ENCODE measurements at places on chromosomes 4 and X.

DNA sequence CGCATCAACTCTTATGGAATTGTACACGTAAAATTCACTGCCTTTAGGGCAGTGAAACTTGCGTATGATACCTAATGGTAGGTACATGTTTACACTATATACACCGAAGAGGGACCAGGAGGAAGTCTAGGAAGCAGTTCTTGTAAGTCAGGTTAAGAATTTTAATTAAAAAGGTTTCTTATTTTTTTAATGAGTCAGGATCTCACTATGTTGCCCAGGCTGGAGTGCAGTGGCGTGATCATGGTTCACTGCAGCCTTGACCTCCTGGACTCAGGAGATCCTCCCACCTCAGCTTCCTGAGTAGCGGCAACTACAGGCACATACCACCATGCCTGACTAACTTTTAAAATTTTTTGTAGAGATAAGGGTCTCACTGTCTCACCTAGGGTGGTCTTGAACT is 6.6 kb downstream of the NUDT9 start:
- DNase-seq = no peak

- DNase-seq = no peak
Observed at GRCh38 chrX:14050709-14051108, 21.0 kb upstream of the GEMIN8 start.

- no peak for DNase-seq
Observed at GRCh38 chr4:23903859-23904438, 14.1 kb upstream of the PPARGC1A start.

GRCh38 chrX:2870650-2871049 is 41.9 kb downstream of the GYG2 start:
- DNase-seq = no peak

DNA sequence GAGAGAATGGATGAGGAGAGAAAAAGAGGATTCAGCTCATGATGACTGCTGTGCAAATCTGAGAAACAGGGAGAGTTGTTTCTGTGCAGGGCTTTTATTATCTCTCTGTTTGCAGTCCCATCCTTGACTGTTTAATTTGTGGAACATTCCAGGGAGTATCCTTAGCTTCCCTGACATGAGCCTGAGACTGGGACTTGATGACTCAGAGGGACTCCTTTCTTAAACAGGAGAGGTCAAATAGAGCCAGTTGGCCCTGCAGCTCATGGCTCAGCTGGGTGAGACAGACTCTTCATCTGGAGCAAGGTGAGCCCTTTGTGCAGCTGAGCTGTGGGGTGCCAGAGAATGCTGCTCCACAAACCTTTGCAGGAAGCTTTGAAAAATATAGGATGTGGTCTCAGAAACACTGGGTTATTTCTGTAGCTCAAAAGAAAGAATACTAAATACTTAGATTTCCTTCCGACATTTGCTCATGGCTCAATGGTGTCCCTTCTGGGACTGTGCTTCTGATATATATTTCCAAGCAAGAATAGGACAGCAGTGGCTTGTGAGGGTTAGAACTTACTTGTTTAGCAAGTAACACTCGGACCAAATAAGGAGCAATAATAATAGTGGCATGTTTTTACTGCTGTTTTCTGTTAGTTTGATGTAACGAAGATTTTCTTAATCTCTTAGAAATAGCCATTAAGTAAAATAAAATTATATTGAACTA is 14.5 kb downstream of the ARHGAP24 start:
- DNase-seq = no peak

DNA sequence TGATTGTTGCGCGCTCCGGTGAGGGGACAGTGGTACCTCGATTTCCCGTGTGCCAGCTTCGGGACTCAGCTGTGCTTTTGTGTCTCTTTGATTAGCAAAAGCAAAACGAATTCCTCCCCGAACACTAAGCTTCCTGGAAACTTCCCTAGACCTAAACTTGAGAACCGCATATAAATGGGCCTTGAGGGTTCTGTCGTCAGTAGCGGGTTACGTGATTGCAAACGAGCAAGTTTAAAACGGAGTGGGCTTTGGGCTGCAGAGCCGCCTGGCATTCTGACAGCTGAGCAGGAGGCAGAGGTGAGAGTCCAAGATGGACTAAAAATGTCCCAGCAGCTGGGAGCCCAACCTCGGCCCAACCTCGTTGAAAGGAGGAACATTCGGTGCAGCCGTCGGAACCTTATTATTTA is 1.2 kb upstream of the TAPT1 start:
- DNase-seq = no peak

GRCh38 chrX:52923781-52924241 is 26.7 kb downstream of the FAM156B start:
- DNase-seq = no peak

GRCh38 chr4:93843772-93844171 is 15.2 kb downstream of the ATOH1 start:
- DNase-seq = no peak

DNA sequence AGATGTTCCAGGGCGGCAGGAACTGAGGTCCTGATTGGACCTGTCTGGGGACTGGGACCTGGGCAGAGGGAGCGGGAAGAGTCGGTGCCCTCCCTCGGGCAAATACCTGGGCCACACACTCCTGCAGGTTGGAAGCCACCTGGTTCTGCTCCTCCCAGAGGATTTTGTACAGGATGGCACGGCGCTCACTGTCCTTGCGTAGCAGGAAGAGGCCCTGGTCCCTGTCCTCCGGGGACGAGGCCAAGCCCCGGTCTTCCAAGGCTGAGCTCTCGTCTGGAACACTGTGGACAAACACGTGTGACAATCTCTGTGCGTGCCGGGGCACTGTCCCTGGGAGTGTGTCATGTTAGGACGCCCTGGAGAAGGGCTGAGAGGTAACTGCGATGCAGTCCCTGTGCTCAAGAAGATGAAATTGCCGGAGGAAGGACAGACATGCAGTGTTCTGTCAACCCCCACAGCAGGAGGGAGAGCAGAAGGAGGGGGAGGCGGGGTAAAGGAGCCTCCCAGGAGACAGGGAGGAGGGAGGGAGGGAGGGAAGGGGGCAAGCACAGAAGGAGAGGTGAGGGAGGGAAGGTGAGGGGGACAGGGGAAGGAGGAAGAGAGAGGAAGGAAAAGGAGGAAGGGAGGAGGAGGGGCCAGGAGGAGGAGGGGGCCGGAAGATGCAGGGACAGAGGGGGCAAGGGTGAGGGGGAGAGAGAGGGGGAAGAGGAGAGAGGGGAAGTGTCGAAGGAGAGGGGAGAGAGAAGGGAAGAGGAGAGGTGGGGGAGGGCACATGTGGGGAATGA is 29.0 kb downstream of the PDHA1 start:
- no peak for DNase-seq

- no peak for DNase-seq
Observed at GRCh38 chr4:74932832-74933561, at the start of gene PARM1. PARM1 (plus strand) TSS chr4:74933116; CDS start chr4:74933328, 212 bp downstream.

GRCh38 chr4:41098093-41099048 is 116.0 kb downstream of the APBB2 start:
- DNase-seq = no peak

DNA sequence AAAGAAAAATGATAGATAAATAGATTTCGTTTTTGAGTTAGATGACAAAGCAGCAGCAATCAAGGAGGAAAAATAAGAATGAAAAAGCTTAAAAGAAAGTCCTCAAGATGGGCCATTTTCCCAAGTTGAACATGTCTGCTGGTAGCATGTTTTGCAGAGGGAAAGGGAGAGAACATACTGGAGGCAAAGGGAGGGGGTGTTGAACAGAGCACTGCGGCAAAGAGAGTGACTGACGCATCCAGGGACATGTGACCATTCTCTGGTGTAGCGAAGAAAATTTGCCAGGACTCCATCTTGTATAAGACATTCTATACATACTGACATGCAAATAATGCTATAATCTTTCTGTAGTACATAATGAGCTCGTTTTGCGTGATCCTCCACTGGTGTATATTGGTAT is 1.2 kb downstream of the LINC00632 start:
- no peak for DNase-seq

DNA sequence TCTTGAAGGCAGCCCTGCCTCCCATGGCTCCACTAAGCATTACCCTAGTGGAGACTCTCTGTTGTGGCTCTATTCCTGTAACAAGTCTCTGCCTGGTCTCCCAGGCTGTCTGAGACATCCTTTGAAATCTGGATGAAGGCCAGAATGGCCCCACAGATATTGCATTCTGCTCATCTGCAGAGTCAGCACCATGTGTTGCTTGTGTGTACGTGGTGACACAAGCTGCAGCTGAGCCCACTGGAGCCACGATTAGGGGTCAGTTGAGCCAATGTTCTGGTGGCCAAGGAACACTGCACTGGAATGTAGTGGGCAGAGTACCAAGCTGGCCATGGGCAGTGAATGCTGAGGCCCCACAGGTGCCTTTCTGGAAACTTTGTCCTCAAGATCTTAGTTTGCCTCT is 29.2 kb downstream of the GRID2 start:
- DNase-seq = no peak

- no peak for DNase-seq
Observed at GRCh38 chrX:153576961-153577360, 22.0 kb downstream of the CCNQ start.

DNA sequence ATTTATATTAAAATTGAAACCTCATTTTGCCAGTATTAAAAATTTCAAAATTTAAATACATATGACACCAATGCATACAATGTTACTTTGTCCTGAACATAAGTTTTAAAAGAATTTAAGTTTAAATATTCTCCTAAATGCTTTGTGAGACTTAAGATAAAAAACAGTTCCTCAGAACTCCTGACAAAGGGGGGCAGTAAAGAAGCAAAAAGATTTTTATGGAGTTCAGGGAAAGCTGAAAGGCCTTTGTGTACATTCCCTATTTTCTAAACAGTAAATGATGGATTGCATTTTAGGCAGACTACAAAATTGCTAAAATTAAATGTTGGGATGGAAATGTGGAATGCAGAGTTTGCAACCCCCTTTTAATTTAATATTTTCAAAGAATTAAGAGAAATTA is 81.7 kb downstream of the SNCA start:
- DNase-seq = no peak

DNA sequence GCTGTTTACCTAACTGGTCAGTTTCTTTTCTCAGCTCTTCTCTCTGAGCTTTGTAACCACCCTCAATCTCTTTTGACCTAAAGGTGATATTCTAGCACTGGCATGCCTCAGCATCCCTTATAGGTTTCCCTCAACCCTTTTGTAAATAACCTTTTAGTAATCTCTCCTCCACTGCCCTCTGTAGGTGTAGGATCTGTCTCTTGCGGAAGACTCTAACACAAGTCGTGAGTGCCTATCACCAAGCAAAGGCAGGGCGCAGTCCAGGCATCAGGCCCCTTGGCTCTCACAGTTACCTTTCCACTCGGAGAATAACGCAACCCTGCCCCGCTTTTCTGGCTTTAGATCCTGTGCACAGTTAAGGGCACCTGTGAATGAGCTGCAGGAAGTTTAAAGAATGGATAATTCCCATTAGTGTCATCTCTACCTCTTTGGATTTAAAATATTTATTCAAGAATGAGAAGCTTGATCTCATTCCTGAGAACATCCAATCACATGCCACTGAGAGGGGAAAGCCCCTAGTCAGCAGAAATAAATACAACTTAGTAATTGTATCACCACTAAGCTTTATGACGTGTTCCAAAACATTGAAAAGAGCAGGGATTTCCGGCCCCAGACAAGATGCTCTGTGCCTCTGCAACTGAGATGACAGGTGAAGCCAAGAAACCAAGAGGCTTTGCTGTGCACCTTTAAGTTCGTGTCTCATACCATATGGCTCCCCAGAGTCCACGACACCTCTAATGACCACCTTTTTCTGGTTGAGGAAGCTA is 58.8 kb downstream of the SPINK2 start:
- DNase-seq = no peak

- no peak for DNase-seq
Observed at GRCh38 chr4:87270144-87270543, 49.7 kb upstream of the KLHL8 start.

- DNase-seq = no peak
Observed at GRCh38 chr4:109671350-109671749, 31.9 kb downstream of the CASP6 start.

- DNase-seq = no peak
Observed at GRCh38 chr4:101415962-101416361, 68.6 kb upstream of the PPP3CA start.

- no peak for DNase-seq
Observed at GRCh38 chr4:173258866-173259265, 75.3 kb downstream of the HMGB2 start.

- no peak for DNase-seq
Observed at GRCh38 chr4:140185412-140186081, 31.6 kb upstream of the MAML3 start.

GRCh38 chr4:69793732-69794131 is 33.3 kb upstream of the SULT1B1 start:
- no peak for DNase-seq

GRCh38 chr4:186204103-186204559 is 12.8 kb downstream of the CYP4V2 start:
- no peak for DNase-seq

DNA sequence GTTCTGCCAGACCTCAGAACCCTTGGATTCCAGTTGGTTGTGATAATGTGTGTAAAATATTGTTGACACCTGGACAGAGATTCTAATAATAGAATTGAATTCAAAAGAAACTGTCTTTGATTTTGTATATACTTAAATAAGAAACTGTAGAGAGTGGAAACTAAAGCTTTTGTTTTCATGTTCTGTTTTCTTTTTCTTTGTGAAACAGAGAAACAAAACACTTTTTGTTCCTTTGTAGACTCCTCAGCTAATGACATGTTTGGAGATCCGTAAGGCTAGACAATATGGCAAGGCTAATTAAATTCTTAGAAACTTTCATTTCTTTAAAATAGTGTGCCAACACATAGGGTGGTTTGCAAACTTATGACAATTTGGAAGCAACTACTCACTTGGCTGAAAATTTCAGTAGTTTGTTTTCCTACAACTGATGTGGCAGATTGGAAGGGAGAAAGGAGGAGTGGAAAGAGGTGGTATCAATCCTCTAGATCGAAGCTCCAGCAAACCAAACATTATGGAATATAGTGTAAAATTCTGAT is 90.9 kb upstream of the FAT1 start:
- DNase-seq = no peak

- DNase-seq = no peak
Observed at GRCh38 chr4:32148111-32148666, 1428.0 kb downstream of the PCDH7 start.

- DNase-seq = no peak
Observed at GRCh38 chr4:159175989-159176375, 73.1 kb downstream of the RAPGEF2 start.

DNA sequence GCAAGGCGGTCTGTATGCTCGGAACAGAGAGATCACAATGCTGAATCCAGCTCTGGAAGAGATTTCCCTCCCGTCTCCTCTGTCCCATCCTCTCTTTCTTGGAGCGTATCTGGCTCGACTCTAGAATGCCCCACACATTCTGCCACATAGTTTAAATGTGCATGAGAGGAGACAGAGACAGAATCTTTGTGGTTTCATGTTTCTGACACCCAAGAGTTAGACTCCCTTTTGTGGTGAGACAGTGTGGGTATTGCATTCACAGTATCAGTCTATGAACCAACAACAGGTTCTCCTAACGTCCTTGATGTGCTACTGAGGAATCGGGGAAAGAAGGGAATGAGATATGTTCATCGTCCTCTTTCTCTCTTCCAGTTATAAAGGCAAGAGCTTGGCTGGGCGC is 25.3 kb downstream of the FAM47E start:
- DNase-seq = no peak

DNA sequence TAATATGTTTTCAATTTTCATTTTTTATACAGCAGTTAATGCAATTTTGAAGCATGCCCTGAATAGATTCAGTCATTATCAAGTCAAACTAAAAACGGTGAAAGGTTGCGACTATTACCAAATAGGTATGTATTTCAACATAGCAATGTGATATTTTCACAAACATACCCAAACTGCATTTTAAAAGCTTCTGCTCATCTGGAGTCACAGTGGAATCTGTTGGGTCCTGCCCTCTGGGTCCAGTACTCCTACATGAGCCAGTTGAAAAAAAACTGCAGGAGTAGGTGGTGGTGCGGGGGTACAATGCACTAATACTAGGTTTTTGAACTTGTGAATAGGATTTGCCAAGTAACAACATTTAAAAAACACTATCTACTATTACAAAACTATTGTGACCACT is 938 bp downstream of the GPR34 start:
- no peak for DNase-seq
